NCI-H187 (cell line): ENCODE measurements at places on chromosomes 3 and 15.
A peak's percentile ranks its signal among the peaks of the same experiment; 100 is the strongest.

DNA sequence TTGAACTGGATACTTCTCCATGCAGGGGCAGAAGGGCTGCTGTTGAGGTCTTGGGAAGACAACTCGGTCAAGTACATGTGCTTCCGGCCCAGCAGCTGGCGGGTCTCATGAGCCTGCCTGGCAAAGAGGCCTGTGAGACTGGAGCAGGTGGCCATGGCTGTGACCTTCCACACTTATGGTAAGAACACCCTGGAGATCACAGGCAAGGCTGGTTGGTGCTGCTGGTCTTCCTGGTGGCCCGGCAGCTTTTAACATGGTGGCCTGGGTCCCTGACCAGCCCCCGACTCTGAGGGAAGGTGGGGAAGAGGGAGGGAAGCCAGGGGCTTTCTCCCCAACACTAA is 15.4 kb downstream of the CHRD start:
- DNase-seq: no peak

- DNase-seq: no peak
Observed at GRCh38 chr15:52217186-52217585, 26.0 kb upstream of the GNB5 start.

- peak; percentile 77 for DNase-seq
Observed at GRCh38 chr3:129314386-129315222, 35.9 kb downstream of the HMCES start.

DNA sequence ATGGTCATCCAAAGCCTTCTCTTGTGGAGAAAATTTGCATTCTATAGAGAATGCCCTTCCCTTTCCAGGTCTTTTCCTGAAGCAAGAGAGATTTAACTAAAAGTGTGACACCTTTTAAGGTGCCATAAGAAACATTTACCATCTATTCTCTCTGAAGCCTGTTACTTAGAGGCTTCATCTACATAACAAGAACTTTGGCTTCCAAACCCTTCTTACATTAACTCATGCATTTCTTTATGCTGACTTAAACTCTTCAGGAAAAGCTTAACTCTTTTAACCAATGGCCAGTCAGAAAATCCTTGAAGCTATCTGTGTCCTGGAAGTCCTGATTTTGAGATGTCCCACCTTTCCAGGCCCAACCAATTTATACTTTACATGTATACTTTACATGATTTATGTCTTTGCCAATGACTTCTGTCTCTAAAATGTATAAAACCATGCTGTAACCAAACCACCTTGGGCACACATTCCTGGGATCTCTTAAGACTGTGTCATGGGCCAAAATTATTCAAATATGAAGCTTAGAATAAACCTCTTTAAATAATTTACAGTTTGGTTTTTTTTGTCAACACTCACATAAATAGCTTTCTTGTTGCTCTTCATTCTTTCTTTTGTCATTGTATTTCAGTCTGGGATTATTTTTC is 472.6 kb upstream of the NECTIN3 start:
- DNase-seq: no peak

DNA sequence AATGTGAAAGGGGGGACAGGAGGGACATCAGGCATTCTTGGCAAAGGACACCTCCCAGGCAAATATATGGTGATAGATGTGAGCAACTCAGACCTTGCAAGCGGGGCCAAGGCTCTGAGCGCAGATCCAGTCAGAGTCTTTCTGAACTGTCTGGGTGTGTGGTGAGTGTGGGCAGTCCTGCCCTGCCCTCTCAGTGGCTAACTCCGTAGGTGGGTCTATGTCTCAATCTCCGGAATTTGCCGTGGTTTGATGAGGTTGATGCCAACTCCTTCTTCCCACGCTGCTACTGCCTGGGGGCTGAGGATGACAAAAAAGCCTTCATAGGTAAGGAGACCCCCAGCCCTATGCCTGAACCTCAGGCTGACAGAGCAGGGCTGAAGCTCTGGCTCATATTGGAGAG is 7.4 kb downstream of the TTLL3 start:
- no peak for DNase-seq

DNA sequence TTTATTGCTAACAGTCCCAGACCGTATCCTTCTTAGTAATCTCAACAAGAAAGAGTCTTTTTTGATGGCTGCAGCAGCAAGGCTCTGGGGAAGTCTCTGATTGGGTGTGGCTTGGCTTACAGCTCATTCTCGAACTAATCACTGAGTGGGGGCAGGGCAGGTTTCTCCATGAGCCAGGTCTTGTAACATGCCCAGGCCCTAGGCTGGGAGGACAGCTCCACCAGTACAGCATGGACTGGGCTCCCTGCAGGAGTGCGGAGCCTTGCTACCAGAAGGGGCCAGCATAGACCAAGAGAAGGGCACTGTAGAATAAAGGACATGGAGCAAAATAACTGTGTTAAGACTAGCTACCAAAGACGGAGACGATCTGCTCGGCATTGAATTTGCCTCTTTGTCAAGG is 7.2 kb downstream of the CD276 start:
- DNase-seq: no peak

- DNase-seq: no peak
Observed at GRCh38 chr15:31503758-31504461, 177.3 kb downstream of the KLF13 start.

DNA sequence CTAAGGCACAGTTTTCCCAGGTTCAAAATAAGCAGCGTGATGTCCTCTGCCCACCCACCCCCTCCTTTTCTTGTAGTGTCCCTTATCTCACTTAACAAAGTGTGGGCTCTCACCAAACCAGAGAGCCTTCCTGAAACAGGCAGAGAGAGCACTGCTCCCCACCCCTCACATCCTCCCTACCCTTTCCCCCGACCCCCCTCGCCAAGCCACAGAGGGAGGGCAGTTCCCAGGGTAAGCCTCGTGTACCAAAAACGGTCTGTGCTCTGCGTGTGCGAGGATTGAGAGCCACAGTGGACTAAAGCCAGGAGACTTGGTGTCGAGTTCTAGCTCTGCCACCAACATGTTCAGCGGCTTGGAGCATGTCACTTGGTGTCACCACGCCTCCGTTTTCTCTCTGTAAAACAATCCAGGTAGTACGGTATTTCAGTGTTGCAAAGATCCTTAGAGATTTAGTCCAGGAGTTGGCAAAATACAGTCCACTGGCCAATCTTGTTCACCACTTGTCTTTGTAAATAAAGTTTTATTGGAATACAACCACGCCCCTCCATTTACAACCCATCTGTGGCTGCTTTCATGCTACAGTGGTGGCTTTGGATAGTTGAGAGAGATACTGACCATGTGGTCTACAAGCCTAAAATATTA is 249.9 kb downstream of the OPA1 start:
- DNase-seq: no peak

DNA sequence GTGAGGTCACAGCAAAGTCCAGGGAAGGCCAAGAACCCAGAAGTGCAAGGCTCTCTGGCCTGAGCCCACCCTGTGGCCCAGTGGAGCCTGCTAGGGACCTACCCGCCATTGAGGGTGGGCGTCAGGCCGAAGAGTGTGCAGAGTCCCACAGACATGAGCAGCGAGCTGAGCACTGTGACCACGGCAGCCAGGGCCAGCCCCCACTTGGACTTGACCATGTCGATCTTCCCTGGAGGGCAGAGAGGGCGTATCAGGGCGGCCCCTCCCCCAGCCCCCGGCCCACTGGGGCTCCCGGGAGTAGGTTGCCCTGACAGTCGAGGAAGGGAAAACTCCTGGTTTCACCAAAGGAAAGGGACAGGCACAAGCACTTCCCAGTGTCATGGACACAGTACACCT is 44.6 kb downstream of the PTPN23 start:
- DNase-seq: no peak
